Hepatocyte (in vitro differentiated cells): ENCODE measurements at places on chromosomes 4 and X. TPM values are rescaled to one million over a fixed set of nuclear protein-coding genes. Genes with fewer than 3 reads are reported as not detected.

Gene MAMLD1
- total RNA-seq, result 2.1 and 2.2 TPM in 2 replicates

Gene FGG
- 1,531 and 1,684 TPM in 2 replicates for total RNA-seq

DNA sequence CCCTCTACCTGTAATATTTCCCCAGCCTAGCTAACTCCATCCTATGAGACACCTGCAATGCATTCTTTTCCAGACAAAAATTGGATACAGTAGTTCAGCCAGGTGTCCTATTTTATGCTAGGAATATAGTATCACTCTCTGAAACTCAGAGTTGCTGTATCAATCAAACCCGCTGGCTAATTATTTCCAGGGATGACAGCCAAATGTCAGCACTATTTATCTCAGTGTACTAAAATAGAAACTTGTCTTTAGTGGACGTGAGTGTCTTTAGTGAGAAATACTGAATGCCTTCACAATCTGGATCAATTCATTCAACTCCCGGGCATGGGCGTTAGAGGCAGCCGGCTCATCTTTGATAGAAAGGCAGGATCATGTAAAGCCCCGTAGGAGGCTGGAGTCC is 196.2 kb downstream of the RBM46 start:
- DNase-seq, result no peak

DNA sequence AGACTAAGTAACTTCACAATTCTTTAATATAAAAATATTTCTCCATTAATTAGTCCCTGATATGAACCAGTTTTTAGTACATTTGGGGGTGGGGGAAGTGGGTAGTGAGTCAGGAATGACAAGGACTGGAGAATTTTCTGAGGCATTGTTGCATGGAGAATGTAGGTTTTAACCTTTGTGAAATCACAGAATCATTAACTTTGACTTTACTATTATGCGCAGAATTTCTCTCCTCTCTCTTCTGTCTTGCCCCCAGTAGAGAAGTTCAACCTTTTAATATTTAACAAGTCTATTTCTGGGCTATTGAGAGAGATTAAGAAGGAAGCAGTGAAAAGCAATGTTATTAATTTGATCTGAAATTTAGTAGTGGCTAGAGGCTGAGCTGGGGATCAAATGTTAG is 597.0 kb downstream of the PCDH18 start:
- DNase-seq, result no peak
